ENCODE measurements at places on chromosomes 7 and 10.

DNA sequence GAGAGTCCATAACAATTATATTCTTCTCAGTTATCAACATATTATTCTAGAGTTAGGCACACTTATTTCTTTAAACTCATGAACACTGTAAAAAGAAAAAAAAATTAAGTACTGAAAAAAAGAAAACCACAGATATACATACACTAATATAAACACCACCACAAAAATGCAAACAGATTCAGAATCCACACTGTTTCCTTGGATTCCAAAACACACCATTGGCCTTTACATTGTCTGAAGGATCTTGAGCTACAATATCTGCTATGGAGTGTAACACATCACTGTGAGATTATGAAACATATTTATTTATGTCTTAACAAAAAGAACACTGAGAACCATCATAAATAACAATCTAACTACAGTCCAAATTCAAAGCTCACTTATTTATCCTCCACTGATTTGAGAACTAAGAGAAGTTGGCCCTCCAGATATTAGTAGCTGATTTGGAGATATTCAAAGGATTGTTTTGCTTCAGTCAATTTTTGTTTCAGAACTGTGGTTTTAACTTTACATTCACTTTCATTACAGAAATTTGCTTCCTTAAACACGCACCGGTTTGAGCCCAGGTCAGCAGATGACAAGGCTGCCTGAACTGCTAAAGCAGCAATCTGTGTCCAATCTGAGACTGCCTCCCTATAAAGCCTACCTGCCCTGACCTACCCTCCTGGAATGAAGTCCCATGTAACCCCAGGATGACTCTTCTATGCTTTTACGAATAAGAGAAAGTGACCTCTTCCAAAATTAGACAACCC lies 47.0 kb upstream of the CDK1 start:
- DNase-seq, result no peak

GRCh38 chr10:68172324-68172723 lies 59.6 kb downstream of the ATOH7 start:
- no peak for DNase-seq

GRCh38 chr7:151313857-151314256 lies 27.8 kb upstream of the NUB1 start:
- no peak for DNase-seq

DNA sequence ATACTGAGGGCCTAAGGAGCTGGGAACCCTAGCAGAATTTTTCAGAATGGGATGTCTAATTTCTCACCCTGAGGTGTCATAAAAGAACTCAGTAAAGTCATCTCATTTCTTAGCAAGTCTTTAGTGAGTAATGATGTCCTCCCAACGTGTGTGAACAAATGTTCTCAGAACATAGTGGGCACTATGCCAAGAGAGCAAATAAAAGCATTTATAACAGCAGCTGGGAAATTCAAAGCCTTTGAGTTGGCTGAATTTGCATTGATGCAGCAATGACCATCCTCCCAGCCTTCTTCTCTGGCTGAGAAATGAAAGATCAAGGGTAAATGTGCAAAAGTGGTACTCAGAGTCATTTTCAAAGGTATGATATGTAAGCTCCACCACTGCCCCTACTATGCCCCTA lies 109.4 kb downstream of the FAM107B start:
- no peak for DNase-seq

GRCh38 chr7:101869026-101869900 lies 51.8 kb downstream of the CUX1 start:
- DNase-seq, result no peak

- DNase-seq, result no peak
These were observed 29.4 kb downstream of the NKX6-2 start for GRCh38 chr10:132756591-132756990.

DNA sequence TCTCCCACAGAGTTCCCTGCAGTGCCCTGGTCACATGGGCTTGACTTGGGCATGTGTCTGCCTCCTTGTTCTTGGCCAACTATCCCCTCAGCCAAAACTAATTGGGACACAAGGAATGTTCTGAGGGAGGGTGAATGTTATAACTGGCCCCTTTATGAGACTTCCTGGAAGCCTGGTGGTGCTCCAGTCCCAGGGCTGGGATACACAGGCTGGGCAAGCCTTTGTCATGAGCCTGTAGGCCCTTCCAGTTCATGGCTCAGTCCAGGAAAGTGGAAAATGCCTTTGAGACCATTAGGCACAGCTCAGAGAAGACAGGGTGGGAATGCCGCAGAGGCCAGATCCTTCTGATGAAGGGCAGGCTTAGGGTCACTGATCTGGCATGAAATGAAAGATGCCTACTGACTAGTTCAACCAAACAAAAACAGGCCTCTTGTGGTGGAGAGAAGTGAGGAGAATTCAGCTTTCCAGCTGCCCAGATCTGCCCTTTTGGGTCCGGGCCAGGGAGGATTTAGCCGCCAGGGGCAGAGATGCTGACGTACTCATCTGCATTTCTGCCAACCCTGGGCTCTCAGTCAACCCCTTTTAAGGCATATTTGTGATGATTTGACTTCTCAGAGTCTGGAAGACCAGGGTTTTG lies 961.5 kb downstream of the KCNMA1 start:
- DNase-seq, result no peak

GRCh38 chr7:104784686-104785085 lies 229.3 kb upstream of the KMT2E start:
- no peak for DNase-seq

- no peak for DNase-seq
These were observed 319.9 kb upstream of the AKR1E2 start for GRCh38 chr10:4506095-4506494.

- no peak for DNase-seq
These were observed 190.2 kb downstream of the RAMP3 start for GRCh38 chr7:45347804-45348203.

DNA sequence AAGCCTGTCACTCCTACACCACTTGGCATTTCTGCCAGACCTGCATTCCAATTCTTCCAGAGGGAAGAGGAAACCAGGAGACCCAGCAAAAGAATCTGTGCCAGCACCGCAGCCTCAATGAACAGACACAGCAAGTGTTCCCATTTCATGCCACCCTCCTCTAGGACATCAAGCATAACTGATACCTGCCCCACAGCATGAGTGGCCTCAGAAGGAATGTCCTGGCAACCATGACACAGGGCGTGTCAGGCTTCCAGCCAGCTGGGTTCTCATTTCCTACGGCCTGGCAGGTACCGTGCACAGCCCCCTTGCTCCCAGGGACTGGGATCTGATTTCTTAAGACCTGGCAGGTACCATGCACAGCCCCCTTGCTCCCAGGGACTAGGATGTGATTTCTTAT lies 7.8 kb downstream of the MAD1L1 start:
- DNase-seq, result no peak

DNA sequence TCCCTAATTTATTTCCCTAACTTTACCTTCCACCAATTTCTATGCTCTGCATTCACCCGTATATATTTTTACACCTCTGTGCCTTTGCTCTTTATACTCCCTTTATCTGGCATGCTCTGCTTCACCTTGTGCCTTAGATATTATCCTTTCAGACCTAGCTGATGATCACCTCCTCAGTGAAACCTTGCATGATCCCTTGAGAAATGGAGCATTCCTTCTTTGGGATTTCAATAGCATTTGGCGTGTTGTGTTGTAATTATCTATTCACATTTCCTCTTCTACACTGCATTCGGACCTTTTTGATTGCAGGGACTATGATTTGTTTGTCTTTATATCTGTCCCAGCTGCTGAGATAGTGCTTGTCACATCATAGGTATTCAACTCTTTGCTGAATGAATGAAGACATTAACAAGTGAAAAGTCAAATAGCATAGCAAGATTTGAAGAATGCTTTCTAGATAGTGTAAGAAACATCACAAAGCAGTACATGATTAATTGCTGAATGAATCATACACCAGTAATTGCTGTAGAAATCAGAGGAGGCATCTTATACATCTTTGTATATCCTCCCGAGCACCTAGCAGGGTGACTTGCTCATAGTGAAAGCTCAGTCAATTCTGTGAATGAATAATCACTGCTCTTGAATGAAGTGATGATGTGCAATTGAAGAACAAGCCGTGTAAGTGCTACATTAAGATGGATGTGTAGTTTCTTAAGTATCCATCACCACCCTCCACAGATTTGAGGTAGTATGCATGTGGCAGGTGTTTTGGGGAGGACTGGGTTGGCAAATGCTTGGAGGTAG lies 2.0 kb upstream of the TM9SF3 start:
- no peak for DNase-seq
